ENCODE measurements at places on chromosomes 1 and 21.
A peak's percentile ranks its signal among the peaks of the same experiment; 100 is the strongest.

- no peak for DNase-seq
Measured at GRCh38 chr1:247908766-247909165, 11.3 kb upstream of the OR2T8 start.

- no peak for DNase-seq
Measured at GRCh38 chr1:87188640-87189039, 140.0 kb upstream of the LMO4 start.

DNA sequence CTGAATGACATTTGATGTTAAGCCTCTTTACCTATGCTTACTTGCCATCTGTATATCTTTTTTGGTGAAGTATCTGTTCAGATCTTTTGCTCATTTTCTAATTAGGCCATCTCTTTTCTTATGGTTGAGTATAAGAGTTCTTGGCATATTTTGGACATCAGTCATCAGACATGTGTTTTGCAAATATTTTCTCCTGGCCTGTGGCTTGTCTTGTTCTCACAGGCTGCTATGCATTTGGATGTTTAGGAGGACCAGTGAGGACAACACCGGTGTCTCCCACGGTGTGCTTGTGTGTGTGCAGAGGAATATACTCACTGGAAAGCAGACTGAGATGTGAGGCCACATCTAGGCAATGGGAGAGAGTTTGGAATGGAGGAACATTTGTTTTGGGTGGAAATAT lies 87.1 kb upstream of the LYST start:
- DNase-seq, result peak; percentile 44

DNA sequence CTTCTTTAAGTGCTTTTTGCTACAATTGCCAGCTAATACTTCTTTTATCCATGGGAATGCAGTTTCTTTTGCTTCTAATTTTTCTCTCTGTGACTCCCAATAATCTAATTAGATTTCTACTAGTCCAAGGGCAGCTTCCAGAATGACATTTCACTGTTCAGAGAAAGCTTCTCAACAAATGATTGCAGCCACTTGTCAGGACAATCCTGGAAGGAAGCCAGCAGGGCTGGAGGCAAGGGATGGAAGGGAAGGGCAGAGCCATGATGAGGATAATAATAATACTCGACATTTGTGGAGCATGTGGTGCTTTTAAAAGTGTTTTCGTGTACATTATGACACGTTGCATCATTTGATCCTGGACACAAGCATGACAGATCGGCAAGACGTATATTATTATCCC lies 19.4 kb downstream of the F11R start:
- no peak for DNase-seq

GRCh38 chr1:111878649-111879048 lies 110.8 kb downstream of the KCND3 start:
- DNase-seq, result no peak

DNA sequence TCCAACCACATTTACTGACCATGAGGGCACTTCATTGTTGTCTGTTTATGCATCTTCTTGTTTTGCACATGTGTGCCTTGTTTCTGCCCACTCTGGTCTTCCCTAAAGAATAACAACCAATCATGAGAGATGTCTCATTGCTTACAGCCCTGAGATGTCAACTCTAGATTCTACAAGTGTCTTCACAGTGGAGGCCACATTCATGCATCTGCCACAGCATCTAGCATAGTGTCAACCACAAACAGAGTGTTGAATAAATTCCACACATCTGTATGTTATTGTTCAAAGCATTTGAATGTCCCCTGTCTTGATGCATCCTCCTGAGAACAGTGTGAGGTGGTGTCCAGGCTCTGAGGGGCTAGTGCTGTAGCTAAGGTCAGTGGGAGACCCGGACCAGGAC lies 43.1 kb downstream of the KCNC4 start:
- DNase-seq, result no peak

GRCh38 chr1:54041806-54042205 lies 11.2 kb downstream of the TMEM59 start:
- no peak for DNase-seq

GRCh38 chr1:110328274-110328673 lies 10.9 kb upstream of the RBM15 start:
- no peak for DNase-seq

DNA sequence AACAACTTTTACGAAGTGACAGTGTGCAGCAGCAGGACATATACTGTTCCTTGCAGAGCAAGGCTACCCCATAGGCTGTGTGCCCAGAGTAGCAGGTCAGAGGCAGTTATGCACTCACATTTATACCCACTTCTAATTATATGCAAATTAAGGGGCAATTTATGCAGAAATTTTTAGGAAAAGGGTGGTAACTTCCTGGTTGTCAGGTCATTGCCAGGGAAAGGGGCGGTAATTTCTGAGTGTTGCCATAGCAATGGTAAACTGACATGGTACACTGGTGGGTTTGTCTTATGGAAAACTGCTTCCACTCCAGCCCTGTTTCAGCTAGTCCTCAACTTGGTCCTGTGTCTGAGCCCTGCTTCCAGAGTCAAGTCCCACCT lies 12.0 kb upstream of the SLAMF1 start:
- no peak for DNase-seq

GRCh38 chr1:215393476-215393875 lies 173.6 kb upstream of the KCTD3 start:
- DNase-seq, result no peak

DNA sequence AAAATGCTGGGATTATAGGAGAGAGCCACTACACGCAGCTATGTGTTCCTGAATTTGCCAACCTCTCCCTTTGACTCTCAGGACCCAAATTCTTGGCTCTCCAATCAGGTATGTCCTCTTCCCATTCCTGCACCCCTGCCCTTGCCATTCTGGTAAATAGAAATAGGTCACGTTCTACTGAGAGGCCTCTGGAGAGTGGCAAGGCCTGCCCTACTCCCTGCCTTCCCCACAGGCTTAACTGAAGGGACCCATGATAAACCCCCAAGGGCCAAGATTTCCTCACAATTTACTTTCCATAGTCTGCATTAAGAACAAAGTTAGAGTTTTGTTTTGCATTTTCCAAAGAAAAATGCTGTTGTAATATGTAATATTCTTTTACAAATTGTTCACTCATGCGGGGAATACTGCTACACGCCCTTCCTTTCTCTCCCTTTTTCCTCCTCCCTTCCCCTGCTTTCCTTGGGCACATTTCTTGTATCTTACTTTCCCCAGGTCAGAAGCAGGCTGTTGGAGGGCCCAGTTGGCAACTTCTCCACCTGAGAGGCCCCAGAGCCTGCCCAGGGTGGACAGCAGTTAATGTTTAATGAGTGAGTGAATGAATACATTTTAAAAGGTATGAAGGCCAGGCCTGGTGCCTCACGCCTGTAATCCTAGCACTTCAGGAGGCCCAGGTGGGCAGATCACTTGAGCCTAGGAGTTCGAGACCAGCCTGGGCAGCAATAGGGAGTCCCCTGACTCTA lies 33.9 kb upstream of the PUM1 start:
- DNase-seq, result no peak

GRCh38 chr1:44326024-44326701 lies 28.9 kb downstream of the ERI3 start:
- DNase-seq, result peak; percentile 3

DNA sequence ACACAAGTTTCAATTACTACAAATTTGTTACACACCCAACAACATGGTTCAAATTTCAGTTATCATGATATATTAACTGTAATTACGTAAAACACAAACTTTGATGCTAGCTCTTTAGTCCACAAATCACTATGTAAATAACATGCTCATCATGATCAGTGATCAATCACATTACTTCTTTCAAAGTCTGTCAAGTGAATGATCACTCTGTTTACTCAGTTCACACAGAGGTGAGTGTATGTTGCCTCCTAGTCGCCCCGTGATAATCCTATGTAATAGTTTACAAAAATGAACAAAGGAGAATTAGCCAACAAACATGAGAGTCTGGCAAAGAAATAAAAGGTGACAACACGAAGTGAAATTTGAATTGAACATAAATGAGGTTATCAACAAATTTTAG lies 14.3 kb downstream of the EDEM3 start:
- no peak for DNase-seq

- DNase-seq, result peak; percentile 75
Measured at GRCh38 chr1:211589782-211590721, 11.1 kb upstream of the SLC30A1 start.
